Thoracic aorta endothelial cell (primary cell): ENCODE measurements at places on chromosomes 5 and 9. TPM values are rescaled to one million over a fixed set of nuclear protein-coding genes. Genes with fewer than 3 reads are reported as not detected.

The ANKRD34B gene
- not detected in 2 replicates for total RNA-seq

The ANKRD18B gene
- 2.7 and 4.7 TPM in 2 replicates for total RNA-seq

The ZBED3 gene
- total RNA-seq = 3.8 and 4.7 TPM in 2 replicates

The FST gene
- 58.4 and 88.6 TPM in 2 replicates for total RNA-seq

The SH3TC2 gene
- total RNA-seq = 8.8 and 9.0 TPM in 2 replicates

The ZNF658 gene
- total RNA-seq = 5.5 and 6.1 TPM in 2 replicates
